ENCODE measurements at places on chromosomes 7 and 10.

DNA sequence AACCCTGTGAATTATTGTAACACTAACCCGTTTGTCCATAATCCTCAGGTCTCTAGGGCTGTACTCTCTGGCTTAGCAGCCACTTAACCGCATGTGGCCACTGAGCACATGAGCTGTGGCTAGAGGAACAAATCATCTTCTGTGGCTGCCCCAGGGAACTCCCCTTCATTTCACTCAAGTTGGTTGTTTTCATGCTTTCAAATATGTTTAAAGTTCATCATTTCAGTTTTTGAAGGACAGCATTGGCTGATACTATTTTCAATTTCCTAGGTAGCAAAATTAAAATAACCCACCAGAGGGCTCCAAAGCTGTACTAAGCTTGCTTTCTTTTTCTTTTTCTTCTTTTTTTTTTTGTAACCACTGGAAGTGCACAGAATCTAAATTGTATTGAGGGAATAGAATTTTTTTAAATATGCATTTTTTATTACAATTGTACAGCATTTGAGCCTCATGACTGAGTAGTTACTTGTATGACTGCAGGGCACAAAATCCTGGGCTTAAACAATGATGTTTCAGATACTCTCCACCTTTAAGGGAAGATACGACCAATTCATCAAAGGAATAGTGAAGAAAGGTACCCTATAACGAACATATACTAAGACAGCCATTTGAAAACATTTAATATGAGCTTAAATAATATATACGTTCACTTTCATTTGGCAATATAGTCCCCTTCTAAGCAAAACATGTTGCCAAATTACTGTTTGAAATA is 38.6 kb downstream of the MRC1 start:
- DNase-seq: peak; percentile 28

GRCh38 chr10:24341371-24341770 is 132.4 kb downstream of the KIAA1217 start:
- DNase-seq: no peak

DNA sequence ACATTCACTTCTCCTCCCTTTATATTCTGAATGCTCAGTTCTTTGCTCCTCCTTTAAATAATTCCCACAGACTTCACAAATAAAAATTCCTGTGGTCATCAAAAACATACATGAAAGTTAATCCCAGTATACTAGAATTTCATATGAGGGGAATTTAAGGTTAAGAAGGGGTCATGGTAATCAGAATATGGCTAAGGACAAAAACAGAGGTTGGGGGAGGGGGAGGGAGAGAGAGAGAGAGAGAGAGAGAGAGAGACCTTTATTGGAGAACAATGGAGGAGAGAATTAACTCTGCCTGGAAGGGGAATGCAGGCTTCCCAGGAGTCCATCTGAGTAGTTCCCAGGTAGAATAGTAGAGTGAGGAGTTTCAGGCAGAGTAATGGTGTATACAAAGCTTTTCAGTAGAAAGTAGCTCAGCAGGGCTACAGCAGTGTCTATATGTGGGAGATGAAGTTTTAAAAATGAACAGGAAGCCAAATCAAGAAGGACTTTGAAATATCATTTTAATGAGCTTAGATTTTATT is 5.2 kb upstream of the CUBN start:
- no peak for DNase-seq

- no peak for DNase-seq
Observed at GRCh38 chr7:99631295-99632109, 14.8 kb downstream of the ZSCAN25 start.

DNA sequence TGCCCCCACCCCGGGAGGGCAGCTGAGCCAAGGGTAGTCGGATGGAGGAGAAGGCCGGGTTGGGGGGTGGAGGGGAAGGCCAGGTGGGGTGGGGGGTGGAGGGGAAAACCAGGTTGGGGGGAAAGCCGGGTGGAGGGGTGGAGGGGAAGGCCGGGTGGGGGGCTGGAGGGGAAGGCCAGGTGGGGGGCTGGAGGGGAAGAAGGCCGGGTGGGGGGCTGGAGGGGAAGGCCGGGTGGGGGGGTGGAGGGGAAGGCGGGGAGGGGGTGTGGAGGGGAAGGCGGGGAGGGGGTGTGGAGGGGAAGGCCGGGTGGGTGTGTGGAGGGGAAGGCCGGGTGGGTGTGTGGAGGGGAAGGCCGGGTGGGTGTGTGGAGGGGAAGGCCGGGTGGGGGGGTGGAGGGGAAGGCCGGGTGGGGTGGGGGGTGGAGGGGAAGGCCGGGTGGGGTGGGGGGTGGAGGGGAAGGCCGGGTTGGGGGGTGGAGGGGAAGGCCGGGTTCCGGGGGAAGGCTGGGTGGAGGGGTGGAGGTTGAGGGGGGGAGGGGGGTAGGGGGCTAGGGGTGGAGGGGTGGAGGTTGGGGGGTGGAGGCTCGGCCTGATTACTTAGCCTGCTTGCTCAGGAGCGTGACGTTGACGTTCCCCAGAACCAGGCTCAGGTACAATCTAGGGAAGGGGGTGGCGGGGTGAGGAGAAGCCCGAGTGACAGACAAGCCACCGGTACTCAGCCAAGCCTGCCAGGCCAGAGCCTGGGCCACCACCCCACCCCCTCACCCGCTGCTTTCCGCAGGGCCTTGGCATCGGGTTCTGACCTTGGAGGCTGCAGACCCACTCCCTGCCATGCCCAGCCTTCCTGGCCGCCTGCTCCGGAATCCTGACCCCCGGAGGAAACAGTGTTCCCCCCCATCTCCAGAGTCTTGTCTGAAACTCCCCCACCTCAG is 5.6 kb downstream of the TMEM120A start:
- DNase-seq: no peak

DNA sequence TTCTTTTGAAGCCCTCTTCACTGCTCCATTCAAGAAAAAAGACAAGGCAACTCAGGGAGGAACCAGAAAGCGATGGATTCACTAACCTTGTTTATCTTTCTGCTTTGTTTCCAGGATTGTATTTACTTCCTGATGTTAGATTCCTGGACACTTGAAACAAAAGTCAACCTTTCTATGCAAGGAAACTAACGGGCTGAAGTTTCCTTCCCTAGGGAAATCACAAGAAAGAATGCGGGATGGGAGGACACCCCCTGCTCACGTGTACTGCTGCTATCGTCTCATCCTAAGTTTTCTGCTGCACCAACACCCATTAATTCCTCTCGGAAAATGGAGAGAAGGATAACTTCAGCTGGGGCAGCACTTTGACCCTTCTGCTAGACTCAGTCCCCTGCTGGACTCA is 50.3 kb downstream of the ELMO1 start:
- DNase-seq: no peak

GRCh38 chr7:137888241-137888640 is 41.5 kb upstream of the DGKI start:
- no peak for DNase-seq

DNA sequence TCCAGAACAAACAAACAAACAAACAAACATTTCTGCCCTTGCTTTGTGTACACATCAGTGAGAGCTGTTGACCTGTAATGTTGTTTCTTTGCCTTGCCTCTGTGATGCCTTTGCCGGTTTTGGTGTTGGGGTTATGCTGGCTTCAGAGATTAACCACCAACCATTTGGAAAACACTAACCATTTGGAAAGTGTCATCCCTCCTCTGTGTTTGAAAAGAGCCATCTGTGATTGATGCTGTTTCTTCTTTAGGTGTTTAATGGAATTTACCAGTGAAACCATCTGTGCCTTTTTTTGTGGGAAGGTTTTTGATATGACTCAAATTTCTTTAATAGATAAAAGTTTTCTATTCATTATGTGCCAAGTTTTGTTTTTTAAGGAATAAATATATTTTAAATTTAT is 46.5 kb downstream of the INPP5A start:
- DNase-seq: no peak

All from left kidney (tissue), 8 donors.